ENCODE measurements at places on chromosomes 3 and 15. TPM values are rescaled to one million over a fixed set of nuclear protein-coding genes. Genes with fewer than 3 reads are reported as not detected.

Gene IL17RC
- total RNA-seq: 26.9 TPM

Gene ADAMTS7
- 9.1 TPM for total RNA-seq

Gene SLC2A2
- total RNA-seq: not detected

GRCh38 chr3:112007633-112008032 lies 8.9 kb downstream of the TAGLN3 start:
- H3K4me3 ChIP-seq: no peak overlapping the region
- no peak overlapping the region for H3K27ac ChIP-seq
- H3K36me3 ChIP-seq: no peaks in the 10 kb centered on the region

Gene NOX5
- 0.14 TPM for total RNA-seq

Gene PLSCR2
- total RNA-seq: not detected

Gene CYP8B1
- not detected for total RNA-seq

DNA sequence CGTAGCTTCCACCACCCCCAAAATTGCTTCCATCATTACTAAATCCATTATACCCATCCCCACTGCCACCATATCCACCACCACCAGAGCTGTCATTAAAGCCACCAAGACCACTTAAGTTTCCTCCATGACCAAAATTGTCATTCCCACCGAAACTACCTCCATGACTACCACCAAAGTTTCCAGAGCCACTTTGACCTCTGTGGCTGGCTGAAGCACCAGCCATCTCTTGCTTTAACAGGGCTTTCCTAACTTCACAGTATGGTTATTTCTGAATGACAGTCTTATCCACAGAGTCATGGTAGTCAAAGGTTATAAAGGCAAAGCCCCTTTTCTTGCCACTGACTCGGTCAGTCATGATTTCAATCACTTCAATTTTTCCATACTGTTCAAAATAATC lies 24.3 kb upstream of the DENND4A start:
- peaks cover 9% of the 10 kb centered on the region for H3K4me1 ChIP-seq
- no peak overlapping the region for H3K27ac ChIP-seq

GRCh38 chr15:45387380-45388007 lies 9.2 kb upstream of the GATM start:
- H3K27ac ChIP-seq: no peak overlapping the region
- no peaks in the 10 kb centered on the region for H3K36me3 ChIP-seq
- no peaks in the 10 kb centered on the region for H3K4me1 ChIP-seq
- DNase-seq: no peak
- no peak overlapping the region for H3K4me3 ChIP-seq

GRCh38 chr15:60591496-60592370 lies 112.8 kb upstream of the ICE2 start:
- H3K27me3 ChIP-seq: no peaks in the 10 kb centered on the region
- H3K27ac ChIP-seq: peak overlapping the region; percentile 88
- no peaks in the 10 kb centered on the region for H3K36me3 ChIP-seq
- no peaks in the 10 kb centered on the region for H3K4me1 ChIP-seq
- H3K4me3 ChIP-seq: peak overlapping the region; percentile 75

GRCh38 chr3:144200466-144200865 lies 228.8 kb downstream of the DIPK2A start:
- H3K4me1 ChIP-seq: no peaks in the 10 kb centered on the region
- H3K4me3 ChIP-seq: no peak overlapping the region
- no peak overlapping the region for H3K27ac ChIP-seq

DNA sequence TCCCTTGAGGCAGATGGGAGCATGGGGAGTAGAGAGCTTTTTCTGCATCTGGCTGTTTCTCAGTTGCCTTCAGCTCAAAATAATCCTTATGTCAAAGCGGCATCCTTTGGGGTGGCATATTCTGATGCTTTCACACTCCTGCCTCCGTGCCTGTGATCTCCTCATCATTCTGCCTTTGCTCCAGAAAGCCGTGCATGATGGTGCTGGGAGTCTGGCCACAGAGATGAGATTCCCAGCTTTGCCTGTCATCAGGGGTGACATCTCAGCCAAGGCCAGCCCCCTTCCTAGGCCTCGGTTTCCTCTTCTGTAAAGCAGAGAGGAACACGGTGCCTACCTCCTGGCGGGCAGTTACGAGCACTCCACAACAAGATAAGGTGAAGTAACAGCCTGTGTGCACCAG lies 96.3 kb upstream of the ALDH1A3 start:
- no peak for DNase-seq
- H3K4me3 ChIP-seq: no peak overlapping the region
- H3K27ac ChIP-seq: no peak overlapping the region
- H3K36me3 ChIP-seq: no peaks in the 10 kb centered on the region
- no peaks in the 10 kb centered on the region for H3K27me3 ChIP-seq
- H3K4me1 ChIP-seq: no peaks in the 10 kb centered on the region

Gene ANKRD34C
- total RNA-seq: not detected

- H3K4me3 ChIP-seq: no peak overlapping the region
- H3K36me3 ChIP-seq: peaks cover 50% of the 10 kb centered on the region
- peaks cover 12% of the 10 kb centered on the region for H3K4me1 ChIP-seq
- no peak for DNase-seq
- H3K27me3 ChIP-seq: no peaks in the 10 kb centered on the region
- no peak overlapping the region for H3K27ac ChIP-seq
Measured at GRCh38 chr3:191393146-191393545, 62.8 kb upstream of the UTS2B start.

DNA sequence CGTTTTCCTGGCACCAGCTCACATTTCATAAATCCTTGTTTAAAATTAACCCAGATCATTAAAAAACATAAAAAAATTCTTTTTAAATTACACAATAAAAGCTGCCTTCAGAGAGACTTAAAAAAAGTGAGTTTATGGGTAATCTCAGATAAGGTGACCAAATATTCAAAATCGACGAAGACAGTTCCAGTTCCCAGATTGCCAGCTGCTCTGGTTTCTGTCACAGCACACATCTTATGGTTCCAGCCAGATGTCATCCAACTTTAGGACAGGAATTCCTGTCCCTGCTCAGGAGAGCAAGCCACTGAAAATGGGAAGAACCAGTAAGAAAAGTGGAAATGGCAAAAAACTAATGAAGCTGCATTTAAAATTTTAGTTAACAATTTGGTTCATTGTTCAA lies 15.8 kb upstream of the ZNF770 start:
- no peaks in the 10 kb centered on the region for H3K36me3 ChIP-seq
- DNase-seq: no peak
- H3K4me1 ChIP-seq: no peaks in the 10 kb centered on the region
- no peak overlapping the region for H3K4me3 ChIP-seq
- no peak overlapping the region for H3K27ac ChIP-seq
- no peaks in the 10 kb centered on the region for H3K27me3 ChIP-seq

Gene PRTG
- total RNA-seq: 8.6 TPM

DNA sequence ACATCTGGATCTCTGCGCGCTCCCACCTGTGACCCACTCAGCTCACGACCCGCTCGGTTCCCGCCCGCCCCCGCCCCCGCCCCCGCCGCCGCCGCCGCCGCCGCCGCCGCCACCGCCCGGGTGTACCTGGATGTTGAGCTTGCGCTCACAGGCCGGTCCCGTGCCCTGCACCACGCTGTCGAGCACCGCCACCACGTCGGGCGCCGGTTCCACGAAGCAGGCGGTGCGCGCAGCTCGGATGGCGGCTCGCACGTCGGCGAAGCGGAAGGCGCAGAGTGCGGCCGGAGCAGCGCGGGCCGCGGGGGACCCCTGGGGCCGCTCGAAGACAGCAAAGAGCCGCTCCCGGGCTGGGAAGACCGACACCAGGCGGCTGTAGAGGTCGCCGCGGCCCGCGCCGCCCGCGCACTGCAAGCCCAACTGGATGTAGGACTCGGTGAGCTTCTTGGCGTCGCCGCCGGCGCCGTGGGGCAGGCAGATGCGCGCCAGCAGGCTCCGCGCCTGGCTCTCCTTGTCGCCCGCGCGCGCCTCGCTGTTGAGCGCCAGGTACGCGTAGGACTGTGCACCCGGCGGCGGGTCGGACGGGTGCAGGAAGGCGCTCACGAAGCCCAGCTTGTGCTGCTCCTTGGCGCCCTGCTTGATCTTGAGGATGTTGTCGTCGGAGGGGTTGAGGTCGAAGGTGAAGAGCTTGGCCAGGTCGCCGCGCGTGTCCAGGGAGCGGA lies 1.1 kb downstream of the PLXND1 start:
- H3K27ac ChIP-seq: peak overlapping the region; percentile 90
- peaks cover 72% of the 10 kb centered on the region for H3K4me1 ChIP-seq
- H3K4me3 ChIP-seq: peak overlapping the region; percentile 89
- H3K27me3 ChIP-seq: no peaks in the 10 kb centered on the region
- no peaks in the 10 kb centered on the region for H3K36me3 ChIP-seq

DNA sequence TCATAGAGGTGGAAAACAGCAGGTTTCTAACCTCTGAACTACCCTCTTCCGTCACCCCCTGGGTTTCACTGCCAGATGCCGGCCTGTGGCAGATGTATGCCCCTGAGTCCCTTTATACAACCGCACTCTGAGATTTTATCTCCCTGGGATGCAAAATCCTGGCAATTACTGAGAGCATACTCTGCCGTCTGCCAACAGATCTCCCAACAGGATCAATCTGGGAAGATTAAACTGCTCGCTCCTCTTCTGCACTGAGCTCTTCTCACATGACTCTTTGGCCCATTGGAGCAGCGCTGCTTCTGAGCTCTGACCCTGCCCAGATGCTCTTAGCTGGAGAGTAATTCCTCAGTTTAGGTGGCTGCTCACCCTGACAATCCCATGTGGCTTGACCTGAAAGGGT lies 133.2 kb downstream of the LIPC start:
- no peak overlapping the region for H3K27ac ChIP-seq
- no peak overlapping the region for H3K4me3 ChIP-seq
- DNase-seq: no peak
- no peaks in the 10 kb centered on the region for H3K4me1 ChIP-seq
- H3K36me3 ChIP-seq: no peaks in the 10 kb centered on the region

Gene ZSCAN2
- 5.8 TPM for total RNA-seq

GRCh38 chr15:92728266-92728665 lies 72.7 kb upstream of the FAM174B start:
- H3K27ac ChIP-seq: no peak overlapping the region
- H3K36me3 ChIP-seq: no peaks in the 10 kb centered on the region
- no peak overlapping the region for H3K4me3 ChIP-seq
- H3K4me1 ChIP-seq: no peaks in the 10 kb centered on the region
- no peaks in the 10 kb centered on the region for H3K27me3 ChIP-seq

DNA sequence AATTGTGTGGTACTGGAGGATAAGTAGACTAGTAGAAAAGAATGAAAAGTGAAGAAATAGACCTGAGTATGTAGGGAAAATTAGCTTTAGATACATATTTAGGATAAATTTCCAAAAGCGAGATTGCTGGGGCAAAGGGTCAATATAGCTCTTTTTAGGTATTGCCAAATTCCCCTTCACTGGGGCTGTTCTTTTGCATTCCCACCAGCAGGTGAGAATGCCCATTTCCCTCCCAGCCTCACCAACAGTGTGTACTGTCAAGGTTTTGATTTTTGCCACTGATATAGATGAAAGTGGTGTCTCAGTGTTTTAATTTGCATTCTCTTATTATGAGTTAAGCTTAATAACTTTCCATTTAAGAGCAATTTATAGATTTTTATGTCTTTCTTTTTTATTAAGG lies 35.7 kb upstream of the BHLHE40 start:
- H3K36me3 ChIP-seq: no peaks in the 10 kb centered on the region
- DNase-seq: no peak
- no peak overlapping the region for H3K27ac ChIP-seq
- no peaks in the 10 kb centered on the region for H3K27me3 ChIP-seq
- H3K4me1 ChIP-seq: no peaks in the 10 kb centered on the region
- H3K4me3 ChIP-seq: no peak overlapping the region

- H3K27ac ChIP-seq: no peak overlapping the region
- DNase-seq: no peak
- H3K36me3 ChIP-seq: no peaks in the 10 kb centered on the region
- no peaks in the 10 kb centered on the region for H3K27me3 ChIP-seq
- no peak overlapping the region for H3K4me3 ChIP-seq
Measured at GRCh38 chr3:139586420-139587017, 47.0 kb upstream of the RBP1 start.

GRCh38 chr15:68061171-68061570 lies 7.1 kb downstream of the PIAS1 start:
- no peaks in the 10 kb centered on the region for H3K27me3 ChIP-seq
- peaks cover 31% of the 10 kb centered on the region for H3K4me1 ChIP-seq
- H3K27ac ChIP-seq: no peak overlapping the region
- no peak for DNase-seq

DNA sequence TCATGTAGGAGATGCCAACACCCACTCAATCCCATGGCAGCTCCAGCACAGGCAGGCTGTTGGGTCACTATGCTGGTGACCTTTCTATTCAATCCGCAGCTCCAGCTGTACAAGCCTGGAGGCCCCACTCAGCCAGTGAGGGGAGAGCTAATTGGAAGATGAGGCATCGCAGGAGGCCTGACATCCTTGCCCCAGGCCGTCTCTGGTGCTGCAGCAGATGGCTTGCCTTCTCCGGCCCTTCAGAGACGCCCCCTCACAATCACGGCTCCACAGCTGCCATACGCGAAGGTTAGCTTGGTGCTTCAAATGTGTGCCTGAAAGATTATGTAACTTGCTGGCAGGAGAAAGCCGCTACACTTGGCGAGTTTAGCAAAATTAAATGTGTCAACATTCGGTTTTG lies 104.2 kb upstream of the CLSTN2 start:
- H3K36me3 ChIP-seq: no peaks in the 10 kb centered on the region
- H3K4me1 ChIP-seq: no peaks in the 10 kb centered on the region
- peak; percentile 67 for DNase-seq
- no peak overlapping the region for H3K27ac ChIP-seq
- H3K4me3 ChIP-seq: no peak overlapping the region

DNA sequence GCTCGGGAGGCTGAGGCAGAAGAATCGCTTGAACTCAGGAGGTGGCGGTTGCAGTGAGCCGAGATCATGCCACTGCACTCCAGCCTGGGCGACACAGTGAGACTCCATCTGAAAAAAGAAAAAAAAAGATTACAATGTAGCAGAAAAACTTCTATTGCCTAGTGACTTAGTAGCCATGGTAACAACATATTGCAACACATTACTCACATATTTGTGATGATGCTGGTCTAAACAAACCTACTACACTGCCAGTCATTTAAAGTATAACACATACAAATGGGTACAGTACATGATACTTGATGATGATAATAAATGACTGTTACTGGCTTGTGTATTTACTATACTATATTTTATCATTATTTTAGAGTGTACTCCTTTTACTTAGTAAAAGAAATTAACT lies 125.6 kb downstream of the PLOD2 start:
- no peak for DNase-seq

Gene MYLK
- total RNA-seq: 248 TPM

- DNase-seq: no peak
- no peaks in the 10 kb centered on the region for H3K36me3 ChIP-seq
- H3K4me3 ChIP-seq: no peak overlapping the region
- peaks cover 10% of the 10 kb centered on the region for H3K4me1 ChIP-seq
Measured at GRCh38 chr3:138902171-138902570, 44.8 kb downstream of the FOXL2 start.

Gene NR2C2
- 52.5 TPM for total RNA-seq

GRCh38 chr3:123072152-123072551 lies 5.3 kb downstream of the PDIA5 start:
- H3K36me3 ChIP-seq: no peaks in the 10 kb centered on the region
- peak overlapping the region; percentile 56 for H3K27ac ChIP-seq
- no peak overlapping the region for H3K4me3 ChIP-seq
- no peaks in the 10 kb centered on the region for H3K27me3 ChIP-seq

GRCh38 chr3:50237133-50237651 lies 1.2 kb downstream of the GNAI2 start:
- H3K27ac ChIP-seq: peak overlapping the region; percentile 86
- no peaks in the 10 kb centered on the region for H3K27me3 ChIP-seq
- peaks cover 17% of the 10 kb centered on the region for H3K36me3 ChIP-seq
- no peak for DNase-seq
- peak overlapping the region; percentile 88 for H3K4me3 ChIP-seq

Gene GOLGA8J
- not detected for total RNA-seq
